ENCODE measurements at places on chromosomes 11 and 22. TPM values are rescaled to one million over a fixed set of nuclear protein-coding genes. Genes with fewer than 3 reads are reported as not detected.

DNA sequence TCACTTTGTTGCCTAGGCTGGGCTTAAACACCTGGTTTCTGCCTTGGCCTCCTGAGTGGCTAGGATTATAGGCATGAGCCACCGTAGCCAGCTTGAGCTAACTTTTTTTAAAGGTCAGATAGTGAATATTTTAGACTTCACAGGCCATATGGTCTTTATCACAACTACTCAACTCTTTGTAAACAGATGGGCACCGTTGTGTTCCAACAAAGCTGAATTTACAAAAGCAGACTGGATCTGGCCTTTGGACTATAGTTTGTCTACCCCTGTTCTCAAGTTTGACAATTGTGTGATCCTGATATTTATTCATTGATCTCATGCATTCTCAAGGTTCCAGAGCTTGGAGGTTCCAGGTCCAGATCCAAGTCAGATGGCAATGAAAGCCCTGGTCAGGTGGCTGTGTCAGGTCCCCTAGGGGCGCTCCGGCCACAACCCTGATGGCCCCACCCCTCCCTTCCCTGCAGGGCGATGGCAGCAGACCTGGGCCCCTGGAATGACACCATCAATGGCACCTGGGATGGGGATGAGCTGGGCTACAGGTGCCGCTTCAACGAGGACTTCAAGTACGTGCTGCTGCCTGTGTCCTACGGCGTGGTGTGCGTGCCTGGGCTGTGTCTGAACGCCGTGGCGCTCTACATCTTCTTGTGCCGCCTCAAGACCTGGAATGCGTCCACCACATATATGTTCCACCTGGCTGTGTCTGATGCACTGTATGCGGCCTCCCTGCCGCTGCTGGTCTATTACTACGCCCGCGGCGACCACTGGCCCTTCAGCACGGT lies 15.8 kb downstream of the P2RY2 start:
- no peak for DNase-seq

DNA sequence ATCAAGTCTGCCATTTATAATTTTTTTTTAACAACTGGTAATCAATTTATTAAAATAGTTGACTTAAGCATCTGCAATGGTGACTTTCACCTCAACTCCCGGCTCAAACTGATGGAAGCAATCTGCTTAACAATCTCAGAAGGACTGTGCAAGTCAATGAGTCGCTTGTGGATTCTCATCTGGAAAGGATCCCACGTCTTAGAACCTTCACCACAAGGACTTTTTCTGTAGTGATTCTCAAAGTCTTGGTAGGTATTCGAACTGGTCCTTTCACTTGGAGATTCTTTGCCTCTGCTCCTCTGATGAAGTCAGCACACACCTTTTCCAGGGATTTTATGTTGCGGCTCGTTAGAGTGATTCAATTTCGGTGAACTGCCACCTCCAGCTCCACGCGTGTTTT lies 7.3 kb downstream of the RSF1 start:
- no peak for DNase-seq

- no peak for DNase-seq
These were observed 28.6 kb upstream of the OR10G7 start for GRCh38 chr11:124069429-124070401.

DNA sequence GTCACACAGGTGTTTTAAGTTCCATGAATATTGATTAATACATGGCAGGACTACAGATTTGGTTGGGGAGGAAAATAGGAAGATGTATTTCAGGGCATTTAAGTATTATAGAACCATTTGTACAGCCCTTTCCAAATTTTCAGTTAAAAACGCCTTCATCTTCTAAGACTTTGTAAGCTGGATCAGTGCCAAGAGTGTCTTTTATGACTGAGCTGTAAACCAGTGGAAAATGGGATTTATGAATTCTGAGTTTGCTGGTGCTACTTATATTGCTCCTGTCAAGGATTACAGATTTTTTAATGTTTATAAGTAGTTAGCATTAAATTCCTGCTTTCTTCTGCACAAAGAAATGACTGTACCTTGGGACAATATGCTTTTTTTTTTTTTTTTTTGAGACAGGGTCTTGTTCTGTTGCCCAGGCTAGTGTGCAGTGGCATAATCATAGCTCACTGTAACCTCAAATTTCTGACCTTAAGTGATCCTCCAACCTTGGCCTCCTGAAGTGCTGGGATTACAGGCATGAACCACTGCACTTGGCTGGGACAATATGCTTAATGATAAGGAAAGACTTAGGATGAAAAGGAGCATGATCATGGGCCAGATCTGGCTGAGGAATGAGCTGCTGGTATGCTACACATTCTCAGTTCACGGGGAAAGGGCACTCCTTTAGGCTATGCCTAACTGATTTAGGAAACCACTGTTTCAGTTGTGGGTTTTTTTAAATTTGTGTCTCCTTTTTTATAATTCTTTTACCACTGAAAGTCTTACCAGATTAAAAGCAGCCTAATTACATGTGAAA lies 113.6 kb upstream of the MTNR1B start:
- no peak for DNase-seq

The OR51B5 gene
- total RNA-seq: not detected

GRCh38 chr11:9820260-9820659 lies 156.4 kb downstream of the SWAP70 start:
- no peak for DNase-seq

- DNase-seq: no peak
These were observed 55.2 kb downstream of the MACROD1 start for GRCh38 chr11:64110465-64111375.

DNA sequence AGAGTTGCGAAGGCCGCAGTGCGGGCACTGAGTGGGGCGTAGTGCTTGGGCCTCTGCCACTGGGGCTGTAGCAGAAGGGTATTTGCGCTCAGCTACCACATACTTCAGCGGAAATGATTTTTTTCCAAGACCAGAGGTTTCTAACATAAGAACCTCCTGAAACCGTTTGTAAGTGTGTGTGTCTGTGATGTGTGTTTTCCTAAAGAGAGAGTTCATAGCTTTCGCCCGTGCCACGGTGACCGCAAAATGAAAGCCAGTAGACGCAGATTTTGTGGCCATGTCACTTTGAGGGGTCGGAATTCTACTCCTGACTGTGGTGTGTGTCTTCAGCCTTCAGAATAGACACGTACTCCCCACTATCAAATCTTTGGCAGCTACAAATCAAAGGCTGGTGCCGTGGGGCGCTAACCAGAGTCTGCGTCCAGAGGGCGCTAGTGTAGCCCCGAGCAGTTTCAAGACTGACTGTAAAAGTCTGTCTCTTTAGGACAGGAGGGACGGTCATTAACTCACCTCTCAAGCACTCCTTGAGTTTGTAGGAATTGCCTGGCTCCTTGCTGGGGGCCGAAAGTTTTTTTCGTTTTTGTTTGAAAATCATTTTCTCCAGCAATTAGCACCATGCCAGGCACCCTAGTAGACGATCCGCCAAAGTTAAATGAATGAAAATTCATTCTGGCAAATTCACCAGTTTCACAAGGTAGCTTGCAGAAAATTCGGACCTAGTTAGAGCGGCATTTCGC lies 2.5 kb upstream of the CALCA start:
- no peak for DNase-seq

The WBP2NL gene
- total RNA-seq: 0.45 TPM

- no peak for DNase-seq
These were observed 15.4 kb downstream of the ARHGEF17 start for GRCh38 chr11:73323464-73323863.

- DNase-seq: no peak
These were observed 6.5 kb upstream of the APOBEC3H start for GRCh38 chr22:39090426-39091064.

DNA sequence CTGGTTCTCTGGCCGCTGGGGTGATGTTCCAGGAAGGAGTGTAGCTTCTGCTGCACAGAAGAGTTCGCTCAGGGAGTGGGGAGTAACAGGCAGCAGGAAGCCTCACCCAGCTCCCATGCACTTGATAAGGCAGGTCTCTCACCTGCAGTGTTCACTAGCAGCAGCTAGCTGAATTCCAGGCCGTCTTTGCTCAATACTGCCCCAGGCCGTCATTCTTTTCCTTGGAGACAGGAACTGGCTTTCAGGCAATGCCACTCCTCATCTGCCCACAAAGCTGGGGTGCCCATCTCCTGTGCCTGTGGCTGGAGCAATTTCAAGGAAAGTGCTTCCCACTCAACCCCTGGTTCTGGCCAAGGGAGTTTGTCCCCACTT lies 66.1 kb downstream of the ARHGAP42 start:
- DNase-seq: no peak

The OR8G5 gene
- total RNA-seq: not detected

Measured in esophagus muscularis mucosa (tissue), 4 donors.